ENCODE measurements at places on chromosomes 16 and 17.

DNA sequence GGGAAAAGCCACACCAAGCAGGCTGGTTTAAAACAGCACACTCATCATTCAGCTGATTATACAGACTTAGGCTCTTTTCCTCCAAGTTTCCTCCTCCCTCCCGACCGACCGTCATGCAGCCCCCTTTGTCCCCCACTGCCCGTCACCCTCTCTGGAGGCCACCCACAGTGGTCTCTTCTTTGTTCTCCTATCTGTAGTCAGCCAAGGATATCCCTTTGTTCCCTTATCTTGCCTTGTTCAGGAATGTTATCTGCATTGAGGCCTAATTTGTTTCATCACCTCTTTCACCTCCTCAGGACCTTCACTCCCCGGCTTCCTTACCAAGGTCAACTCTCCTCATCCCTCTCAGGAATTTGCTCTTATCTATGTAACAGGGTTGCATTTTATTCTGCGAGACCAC lies 186.4 kb upstream of the CDH13 start:
- ATAC-seq = peak; percentile 46

DNA sequence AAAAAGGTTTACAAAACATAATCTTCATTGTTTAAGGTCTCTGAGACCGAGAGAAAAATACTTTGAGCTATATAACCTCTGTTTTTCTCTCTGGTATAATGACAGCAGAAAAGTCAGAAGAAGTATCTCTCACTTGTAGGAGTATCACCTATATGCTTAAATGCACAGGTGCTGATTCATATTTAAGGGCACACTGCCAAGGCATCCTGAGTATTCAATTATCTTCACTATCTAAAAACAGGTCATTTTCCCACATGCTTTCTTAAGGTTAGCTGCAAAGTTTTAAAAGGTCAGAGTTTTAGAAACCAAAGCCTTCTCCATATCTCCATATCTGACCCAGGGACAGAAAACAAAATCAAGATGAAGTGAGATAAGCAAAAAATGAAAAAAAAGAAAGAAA lies 99.3 kb upstream of the C17orf78 start:
- ATAC-seq = no peak

DNA sequence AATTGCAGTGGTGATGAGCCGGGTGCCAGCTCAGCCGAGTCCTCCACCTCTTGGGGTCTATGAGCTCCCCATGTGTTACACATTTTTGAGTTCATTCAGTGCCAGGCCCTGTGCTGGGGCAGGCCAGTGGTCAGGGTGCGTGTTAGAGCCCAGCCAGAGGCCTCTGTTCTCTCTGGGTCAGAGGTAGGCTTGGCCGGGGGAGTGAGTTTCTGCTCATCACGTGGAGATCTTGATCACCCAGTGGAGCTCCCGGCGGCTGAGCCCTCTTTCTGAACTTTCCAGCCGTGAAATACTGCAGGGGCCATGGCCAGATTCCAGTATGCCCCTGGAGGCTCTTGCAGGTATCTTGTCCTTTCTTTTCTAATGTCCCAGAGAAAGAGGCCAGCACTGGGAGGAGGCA lies 93.0 kb downstream of the RAP1GAP2 start:
- ATAC-seq = no peak

- peak; percentile 62 for ATAC-seq
These were observed 106.7 kb downstream of the TTC19 start for GRCh38 chr17:16106161-16106891.

DNA sequence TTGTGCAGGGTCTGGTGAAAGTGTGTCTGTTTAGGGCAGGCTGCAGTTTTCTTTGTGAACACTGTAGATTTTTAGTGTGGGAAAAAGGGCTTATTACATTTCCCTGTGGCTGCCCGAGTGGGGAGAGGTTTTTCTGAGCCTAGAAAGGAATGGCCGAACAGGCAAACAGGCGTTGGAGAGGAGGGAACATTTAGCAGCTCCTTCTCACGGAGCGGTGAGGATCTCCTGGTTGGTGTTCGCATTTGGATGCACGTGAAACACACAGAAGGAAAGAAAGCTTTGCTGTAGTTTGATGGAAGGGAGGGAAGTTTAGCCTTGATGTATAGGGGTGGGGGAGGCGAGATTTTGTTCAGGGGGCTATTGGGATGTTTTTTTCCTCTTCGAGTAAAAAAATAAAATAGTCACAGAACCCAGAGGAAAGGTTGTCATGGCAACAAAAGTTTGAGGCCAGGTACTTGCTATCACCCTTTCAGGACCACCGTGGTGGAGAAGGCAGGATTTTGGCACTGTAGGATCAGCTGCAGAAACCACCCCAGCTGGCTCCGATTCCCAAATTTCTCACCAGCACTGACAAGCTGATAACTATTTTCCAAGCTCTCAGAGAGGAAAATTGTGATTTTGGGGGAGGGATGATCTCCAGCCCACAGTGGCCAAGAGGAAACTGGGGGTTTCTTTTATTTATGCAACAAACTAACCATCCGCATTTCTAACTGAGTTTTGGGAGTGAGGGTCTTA lies 3.5 kb downstream of the GSG1L start:
- no peak for ATAC-seq

DNA sequence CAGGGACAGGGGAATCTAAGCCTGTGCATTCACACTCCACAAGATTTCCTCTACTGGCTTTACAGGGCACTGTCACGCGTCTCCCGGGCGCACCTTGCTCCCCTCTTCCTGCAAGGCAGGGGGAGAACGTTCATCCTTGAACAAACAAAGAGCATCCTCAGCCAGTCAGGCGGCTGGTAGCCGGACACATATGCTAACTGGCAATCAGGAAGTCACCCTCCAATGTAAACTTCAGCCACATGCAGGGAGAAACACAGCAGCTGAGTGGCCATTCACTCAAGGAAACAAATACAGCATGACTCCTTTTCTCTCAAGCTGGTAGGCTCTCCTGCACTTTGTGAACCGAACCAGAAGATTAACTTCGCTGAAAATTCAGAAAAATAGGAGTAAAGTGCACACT lies 10.8 kb upstream of the HSBP1 start:
- ATAC-seq = no peak

- no peak for ATAC-seq
These were observed 4.1 kb downstream of the ERAL1 start for GRCh38 chr17:28858801-28859355.

DNA sequence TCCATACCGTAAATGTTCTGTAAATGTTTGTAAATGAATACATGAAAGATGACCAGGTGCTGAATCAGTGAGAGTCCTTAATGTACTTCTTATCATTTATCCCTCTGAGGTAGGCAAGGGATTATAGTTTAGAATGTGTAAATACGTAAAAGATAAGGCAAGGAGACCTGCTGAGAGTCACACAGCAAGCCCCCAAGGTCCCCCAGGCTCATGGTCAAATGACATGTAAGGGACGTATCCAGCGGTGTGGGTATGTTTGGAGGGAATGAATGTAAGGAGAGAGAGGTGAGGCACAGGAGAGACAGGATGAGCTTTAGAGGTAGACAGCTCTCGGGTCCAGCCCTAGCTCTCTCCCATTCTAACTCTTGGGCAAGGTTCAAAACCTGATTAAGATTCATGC lies 341.8 kb downstream of the WWOX start:
- no peak for ATAC-seq

- ATAC-seq = no peak
These were observed 1336.0 kb upstream of the CDH8 start for GRCh38 chr16:63372283-63372682.

DNA sequence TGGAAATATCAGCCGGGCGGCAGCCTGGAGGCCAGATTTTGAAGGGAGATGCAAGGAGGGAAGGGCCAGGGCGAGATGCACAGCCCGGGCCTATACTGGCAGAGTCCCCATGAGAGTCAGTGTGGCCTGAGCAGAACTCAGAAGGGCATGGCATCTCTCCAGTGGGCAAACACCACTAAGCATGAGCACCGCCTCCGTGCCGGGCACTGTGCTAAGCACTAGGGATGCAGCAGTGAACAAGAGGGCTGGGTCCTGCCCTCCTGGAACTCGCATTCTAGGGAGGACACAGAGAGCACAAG lies 33.5 kb downstream of the TK2 start:
- ATAC-seq = no peak

DNA sequence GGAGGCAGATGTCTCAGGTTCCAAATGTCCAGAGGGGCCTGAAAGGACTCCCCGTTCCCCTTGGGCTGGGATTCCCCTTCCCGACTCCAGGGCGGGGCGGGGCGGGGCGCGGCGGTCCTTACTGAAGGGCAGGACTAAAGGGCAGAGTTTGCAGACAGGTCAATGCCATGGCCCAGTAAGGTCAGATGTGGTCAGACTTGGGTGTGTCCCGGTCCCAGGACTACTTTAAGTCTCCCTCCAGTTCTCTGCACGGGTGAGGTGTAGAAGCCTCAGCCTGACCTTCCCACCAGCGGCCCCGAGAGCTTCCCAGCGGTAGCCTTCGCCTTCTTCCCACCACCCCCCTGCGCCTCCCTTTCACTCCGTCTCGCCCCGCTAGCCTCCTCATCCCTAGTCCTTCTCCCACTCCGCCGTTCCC lies 532 bp downstream of the KDM6B start:
- ATAC-seq = no peak

GRCh38 chr17:34988644-34989043 lies 8.3 kb downstream of the LIG3 start:
- no peak for ATAC-seq

DNA sequence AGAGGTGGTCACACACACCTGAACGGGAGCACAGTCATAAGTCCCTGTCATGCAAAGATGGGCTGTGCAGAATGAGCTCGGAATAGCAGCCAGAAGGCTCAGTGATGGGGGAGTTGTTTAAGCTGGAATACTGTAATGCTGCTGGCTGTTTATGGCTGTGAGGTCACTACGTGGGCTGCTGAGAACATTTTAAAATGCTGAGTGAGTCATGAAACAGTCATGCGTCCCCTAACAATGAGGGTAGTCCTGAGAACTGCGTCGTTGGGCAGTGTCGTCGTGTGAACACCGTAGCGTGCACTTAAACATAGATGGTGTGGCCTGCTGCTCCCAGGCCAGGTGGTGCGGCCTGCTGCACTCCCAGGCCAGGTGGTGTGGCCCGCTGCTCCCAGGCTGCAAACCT lies 39.7 kb downstream of the TBCD start:
- no peak for ATAC-seq

DNA sequence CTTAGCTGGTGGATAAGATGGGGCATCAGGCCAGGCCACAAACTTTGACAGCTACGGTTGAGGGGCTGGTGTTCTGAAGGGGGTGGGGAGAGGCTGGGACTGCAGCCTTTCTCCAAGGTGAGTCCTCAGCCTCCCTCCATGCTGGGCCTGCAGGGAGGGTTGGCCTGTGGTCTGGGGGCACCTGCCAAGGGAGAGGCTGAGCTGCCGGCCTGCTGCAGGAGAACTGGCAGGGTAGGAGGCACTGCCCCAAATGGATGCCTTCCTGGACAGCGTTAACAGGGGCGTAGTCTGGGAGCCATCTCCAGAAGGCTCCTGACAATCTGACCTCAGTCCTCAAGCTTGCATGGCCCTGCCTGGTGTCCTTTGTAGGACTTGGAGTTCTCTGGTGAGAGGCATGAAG lies 5.1 kb downstream of the ELMO3 start:
- no peak for ATAC-seq

GRCh38 chr17:67107171-67107570 lies 62.8 kb downstream of the CACNG1 start:
- ATAC-seq = no peak

DNA sequence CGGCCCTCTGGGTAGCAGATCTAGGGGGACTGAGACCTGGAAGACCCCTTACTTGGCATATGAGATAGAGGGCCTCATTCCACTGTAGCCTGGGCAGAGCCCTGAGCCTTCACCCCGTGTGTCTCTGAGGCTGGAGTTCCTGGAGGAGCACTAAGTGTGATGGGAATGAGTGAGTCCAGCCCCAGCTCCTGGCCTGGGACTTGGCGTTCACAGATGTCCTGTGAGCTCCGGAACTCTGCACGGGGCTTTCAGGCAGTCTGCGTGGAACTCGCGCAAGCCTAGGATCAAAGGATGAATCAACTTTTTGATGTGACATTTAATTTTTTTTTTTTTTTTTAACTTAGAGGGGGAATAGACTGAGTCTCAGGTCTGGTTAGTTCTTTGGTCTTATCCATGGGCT lies 1.8 kb downstream of the NKD1 start:
- ATAC-seq = no peak

DNA sequence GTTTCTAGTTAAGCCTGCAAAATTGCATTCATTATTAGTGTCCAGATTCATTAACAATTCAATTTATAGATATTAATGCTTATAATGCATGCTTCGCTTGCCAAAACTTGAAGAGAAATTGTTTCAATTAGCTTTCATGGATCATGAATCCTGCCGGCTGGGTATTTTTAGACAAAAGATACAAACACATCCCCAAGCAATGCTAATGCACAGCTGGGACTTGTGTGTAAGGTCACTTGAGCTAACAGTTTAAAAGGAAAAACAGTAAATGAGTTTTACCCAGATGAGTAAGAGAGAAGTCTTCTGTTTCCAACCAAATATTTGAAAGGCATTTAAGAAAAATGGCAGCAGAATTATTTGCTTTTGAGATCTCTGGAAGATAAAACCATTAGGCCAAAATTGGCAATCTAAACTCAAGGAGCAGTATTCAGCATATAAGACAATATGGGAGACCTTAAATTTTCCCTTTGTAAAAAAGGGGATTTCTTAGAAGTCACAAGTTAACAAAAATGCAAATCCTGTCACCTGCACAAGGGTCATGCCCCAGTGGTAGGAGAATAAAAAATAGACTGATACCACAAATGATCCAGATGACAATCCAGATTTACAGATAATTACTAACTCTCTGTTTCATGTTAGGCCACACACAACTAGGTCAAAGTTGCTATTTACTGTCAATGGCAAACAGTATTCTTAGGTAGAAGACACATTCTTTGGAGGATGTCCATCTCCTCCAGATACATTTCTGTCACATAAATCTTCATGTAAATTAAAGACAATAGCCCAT lies 418.4 kb upstream of the PMFBP1 start:
- ATAC-seq = no peak

DNA sequence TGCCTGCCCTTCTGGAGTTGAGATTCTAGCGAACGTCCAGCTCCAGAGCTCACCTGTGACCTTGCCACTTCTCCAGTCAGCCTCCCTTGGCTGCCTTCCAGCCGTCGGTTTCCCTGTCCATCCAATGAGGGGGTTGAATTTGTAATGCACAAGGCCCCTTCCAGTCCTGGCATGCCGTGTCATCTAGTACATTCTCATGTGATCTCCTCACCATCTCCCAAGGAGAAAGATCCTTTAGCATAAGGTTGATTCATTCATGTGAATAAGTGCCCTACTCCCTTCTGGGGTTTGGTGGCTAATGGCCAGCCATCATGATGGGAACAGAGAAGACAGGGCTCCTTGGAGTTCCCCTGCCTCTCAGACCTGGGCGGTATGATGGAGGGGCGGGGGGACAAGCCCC lies 18.9 kb upstream of the ABCC3 start:
- ATAC-seq = no peak
